Stimulated activated CD4-positive, alpha-beta T cell treated with anti-CD3 and anti-CD28 coated beads, Interleukin-12 subunit alpha, Interleukin-12 subunit beta, amount 100 ng/mL, for 4 hours (primary cell): ENCODE measurements at places on chromosomes 5 and 9.

DNA sequence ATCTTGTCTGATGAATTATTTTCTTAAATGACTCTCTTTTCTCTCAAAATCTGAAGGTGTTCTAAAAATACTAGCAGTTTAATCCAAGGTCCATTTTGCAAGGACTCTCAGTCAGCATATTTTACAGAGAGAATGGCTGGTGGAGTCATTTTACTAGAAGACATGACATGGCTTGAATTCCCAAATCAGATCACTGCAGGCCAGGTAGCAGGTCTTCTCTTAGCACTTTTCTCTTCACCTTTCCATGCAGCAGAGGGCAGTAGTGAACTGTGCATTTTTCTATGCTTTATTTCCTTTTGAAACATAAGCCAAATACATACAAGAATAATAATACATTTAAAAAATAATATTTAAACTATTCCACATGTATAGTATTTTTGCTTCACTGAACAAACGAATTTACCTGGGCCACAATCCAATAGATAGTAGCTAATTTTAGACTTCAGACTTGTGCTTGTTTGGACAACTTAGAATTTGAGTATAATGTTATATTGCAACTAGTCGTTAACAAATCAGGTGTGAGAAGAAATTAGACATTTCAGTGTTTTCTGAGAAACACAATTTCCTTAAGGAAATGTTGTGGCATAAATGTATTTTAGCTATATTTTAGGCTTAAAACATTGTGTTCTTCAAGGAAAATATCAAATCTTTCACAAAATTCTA, 289.4 kb upstream of the DAB2 start:
- DNase-seq = peak; percentile 30

GRCh38 chr9:77575785-77576184, 72.3 kb downstream of the GNA14 start:
- DNase-seq = no peak

DNA sequence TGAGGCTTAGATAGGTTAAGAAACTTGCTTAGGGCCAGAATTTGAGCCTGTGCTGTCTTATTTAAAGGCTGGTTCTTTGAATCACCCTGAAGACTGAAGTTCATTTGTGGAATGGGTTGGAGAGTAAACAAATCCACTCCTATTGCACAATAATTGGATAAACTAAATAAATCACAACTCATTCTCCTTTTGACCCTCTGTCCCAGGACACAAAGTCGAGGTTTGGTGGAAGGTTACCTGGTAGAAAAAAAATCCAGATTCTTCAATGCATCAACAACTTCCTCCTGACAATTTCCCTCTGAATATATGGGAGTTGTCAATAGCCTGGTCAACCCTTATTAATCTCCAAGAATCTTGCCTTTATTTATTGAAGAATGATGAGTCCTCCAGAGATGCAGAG, 28.9 kb downstream of the TBC1D2 start:
- DNase-seq = no peak

DNA sequence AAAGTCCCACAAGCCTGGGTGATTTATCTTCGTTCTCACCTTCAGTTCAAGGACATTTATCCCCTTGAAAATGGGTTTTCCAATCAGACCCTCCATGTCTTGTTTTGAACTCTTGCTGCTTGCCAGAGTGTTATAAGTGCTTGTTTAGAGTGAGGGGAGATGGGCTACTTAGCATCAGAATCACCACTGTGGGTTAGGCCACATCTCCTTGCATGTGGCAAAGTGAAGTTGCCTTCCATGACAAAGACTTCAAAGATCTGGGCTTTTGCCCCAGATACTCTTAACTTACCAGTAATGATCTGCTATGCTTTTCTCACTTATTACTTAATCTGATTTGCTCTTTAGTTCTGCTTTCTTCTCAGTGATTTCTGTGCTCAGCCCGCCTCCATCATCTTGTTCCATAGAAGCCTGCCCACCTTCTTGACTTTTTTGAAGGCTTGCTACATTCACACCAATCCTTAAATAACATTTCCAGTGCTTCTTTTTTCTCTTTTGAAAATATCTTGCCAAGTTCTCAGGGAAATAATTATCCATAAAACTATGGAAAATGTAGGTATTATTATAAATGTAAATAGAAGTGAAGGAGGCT, 39.0 kb downstream of the GPR21 start:
- no peak for DNase-seq

DNA sequence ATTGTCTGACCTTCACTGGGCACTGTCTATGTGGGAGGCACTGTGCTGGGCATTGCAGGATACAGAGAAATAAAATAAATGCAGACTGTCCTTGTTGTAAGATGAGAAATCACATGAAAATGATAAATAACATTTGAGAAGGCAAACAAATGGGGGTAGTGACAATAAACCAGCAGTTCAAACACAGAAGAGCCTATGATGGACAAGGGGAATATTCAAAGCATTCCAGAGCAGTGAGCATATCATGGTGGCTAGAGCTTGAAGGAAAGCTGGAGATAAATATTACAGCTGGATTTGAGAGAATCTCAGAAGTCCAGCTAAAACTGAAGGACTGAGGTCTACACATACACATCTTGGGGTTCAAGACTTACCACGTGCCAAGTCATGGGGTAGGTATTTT, 209.9 kb downstream of the ASTN2 start:
- DNase-seq = no peak

- DNase-seq = no peak
Observed at GRCh38 chr5:1511651-1512540, 11.9 kb downstream of the LPCAT1 start.

DNA sequence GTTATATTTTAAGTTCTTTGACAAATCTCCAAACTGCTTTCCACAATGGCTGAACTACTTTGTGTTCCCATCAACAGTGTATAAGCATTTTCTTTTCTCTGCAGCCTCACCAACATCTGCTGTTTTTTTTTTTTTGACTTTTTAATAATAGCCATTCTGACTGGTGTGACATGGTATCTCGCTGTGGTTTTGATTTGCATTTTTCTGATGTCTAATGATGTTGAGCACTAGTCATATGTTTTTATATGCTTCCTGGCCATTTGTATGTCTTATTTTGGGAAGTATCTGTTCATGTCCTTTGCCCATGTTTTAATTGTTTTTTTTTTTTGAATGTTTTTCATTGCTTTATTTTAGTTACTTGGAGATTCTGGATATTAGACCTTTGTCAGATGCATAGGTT, 196.6 kb downstream of the PLK2 start:
- DNase-seq = no peak

GRCh38 chr5:2266641-2267240, 384.0 kb upstream of the IRX4 start:
- DNase-seq = no peak

GRCh38 chr9:106655966-106656365, 207.0 kb upstream of the ZNF462 start:
- no peak for DNase-seq

DNA sequence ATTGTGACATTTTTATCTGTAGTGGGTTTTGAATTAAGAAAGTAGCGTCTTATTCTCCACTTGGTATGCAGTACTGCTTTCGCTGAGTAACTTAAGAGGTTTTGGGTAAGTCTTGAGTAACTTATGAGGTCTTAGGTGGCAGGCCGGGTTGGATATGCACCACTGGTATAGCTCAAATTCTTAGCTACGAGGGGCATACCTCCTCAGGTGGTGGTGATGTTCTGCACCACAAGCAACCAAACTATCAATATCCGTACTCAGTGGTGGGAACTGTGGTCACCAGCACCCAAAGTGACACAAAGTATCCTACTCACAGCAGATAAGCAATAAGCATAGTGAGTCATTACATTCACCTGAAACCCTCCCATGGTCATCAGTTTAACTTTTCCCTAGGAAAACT, 13.7 kb downstream of the SMC2 start:
- DNase-seq = no peak

- DNase-seq = no peak
Observed at GRCh38 chr5:67434466-67434865, 237.9 kb upstream of the CD180 start.

- DNase-seq = no peak
Observed at GRCh38 chr9:82939451-82939850, 123.5 kb downstream of the RASEF start.

GRCh38 chr9:137820161-137820855, 57.3 kb upstream of the CACNA1B start:
- no peak for DNase-seq

- DNase-seq = no peak
Observed at GRCh38 chr5:174303437-174304045, 258.0 kb downstream of the NSG2 start.

DNA sequence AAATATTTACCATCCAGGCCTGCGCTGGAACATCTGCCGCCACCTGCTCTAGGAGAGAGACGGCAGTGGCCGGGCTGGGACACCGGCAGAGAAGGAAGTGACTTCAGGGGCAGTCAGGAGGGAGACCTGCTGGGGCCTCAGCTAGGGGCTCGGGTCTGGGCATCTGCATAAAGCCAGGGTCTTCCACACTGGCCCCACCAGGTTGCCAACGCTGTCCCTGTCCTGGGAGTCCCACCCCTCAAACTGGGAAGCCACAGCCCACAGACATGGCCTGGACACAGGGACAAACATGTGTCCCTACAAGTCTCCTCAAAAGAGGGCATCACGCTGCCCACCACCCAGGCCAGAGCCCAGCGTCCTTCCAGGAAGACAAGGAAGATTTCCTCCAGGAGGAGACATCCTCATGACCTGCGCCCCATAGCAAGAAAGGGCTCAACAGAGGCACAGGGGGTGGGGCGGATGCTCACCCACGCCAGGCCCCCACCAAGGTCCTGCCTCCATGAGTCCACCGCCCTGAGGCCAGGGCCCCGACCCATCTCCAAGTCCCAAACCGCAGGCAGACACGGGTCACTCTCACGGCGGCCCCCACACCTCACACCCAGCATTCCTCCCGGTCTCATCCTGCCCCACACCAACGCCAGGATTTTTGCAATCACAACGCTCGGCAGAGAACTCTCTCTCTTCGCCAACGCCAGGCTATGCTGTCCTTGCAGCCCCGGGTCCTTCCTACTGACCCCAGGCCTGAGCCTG, 9.0 kb downstream of the VAV2 start:
- DNase-seq = no peak

- DNase-seq = no peak
Observed at GRCh38 chr5:114648940-114649339, 287.1 kb downstream of the KCNN2 start.

- no peak for DNase-seq
Observed at GRCh38 chr5:178203670-178204181, 607 bp upstream of the HNRNPAB start.

DNA sequence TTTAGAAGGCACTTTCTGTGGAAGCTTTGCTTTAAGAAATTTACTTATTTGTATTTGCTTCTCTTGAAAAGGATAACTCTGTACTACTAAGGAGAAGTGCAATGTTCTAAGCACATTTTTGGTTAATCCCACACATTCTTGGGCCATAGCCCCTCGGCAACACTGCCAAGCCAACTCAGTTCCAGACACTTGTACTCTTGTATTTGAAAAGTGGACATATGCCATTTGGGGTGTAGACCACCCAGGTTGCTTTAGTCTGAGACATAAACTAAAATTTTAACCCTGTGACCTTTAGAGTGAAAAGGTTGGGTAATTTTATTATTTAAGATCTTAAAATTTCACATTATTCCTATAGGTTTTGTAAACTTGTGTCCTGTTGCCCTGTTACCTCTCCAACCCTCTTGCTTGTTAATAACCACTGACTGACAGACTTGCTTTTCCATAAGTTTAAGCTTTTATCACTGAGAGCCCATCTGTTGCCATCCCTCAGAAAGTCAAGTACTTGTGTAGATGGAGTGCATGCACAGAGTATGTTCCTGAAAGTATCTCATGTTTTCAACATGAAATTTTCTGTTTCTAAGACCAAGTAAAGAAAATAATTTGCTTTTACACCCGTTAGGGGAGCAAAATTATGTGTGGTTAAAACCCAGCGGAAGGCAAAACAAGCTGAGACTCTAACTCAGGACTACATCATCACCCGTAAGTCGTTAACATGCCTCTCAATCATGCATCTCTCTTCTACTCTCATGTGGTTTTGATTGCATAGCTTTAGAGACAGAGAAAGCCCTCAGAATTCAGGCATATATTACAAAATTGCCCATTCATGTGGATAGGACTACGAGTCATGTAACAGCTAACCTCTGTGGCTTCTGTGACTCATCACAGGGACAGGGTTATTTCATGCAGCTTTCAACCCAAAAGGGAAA, 117.3 kb downstream of the GDNF start:
- no peak for DNase-seq

DNA sequence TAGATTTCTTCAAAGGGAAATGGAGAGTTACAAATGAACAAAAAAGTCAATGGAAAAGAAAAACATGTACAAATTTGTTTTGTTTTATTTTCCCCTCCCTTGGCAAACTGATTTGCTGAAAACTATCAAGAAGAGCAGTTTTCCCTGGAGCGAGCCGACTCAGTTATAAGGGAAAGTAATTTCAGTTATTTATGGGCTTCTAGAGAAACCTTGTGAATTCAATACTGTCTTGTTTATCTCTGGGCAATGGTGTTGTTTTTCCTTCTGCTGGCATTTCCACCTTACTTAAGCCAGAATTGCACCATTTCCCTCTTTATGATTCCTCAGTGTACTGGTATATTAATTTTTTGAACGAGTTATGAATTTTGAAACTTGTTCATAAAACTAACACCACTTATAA, 1163.6 kb downstream of the CDH12 start:
- no peak for DNase-seq

GRCh38 chr9:21789541-21790037, 12.8 kb upstream of the MTAP start:
- DNase-seq = no peak

DNA sequence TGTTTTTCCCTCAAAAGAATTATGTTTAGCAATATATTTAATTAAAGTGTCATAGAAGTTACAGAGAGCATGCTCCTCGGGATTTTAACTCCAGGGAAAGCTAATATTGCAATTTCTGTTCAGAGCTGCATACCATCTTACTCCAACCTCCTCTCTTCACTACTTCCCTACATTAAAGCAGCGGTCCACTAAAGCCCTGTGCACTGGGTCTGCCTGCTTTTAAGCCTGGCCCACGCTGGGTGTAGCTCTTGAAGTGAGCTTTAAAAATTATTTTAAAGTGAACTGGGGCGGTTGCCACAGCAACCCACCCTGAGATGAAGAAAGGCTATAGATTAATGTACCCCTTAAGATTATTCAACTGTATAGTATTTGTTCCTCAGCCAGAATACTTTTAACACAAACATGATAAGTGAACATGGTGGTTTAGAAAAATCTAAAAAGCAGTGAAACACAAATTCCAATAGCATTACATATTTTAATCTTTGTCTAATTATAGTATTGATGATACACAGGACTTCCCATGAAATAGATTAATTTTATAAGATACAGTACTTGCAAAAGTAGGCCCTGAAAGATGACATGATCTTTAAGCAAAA, 3.9 kb upstream of the MEF2C start:
- DNase-seq = no peak
